HuH-7.5 (cell line): ENCODE measurements at places on chromosomes 16 and 17.

GRCh38 chr17:27631411-27631760 is 398 bp downstream of the LGALS9 start:
- no peak for DNase-seq

DNA sequence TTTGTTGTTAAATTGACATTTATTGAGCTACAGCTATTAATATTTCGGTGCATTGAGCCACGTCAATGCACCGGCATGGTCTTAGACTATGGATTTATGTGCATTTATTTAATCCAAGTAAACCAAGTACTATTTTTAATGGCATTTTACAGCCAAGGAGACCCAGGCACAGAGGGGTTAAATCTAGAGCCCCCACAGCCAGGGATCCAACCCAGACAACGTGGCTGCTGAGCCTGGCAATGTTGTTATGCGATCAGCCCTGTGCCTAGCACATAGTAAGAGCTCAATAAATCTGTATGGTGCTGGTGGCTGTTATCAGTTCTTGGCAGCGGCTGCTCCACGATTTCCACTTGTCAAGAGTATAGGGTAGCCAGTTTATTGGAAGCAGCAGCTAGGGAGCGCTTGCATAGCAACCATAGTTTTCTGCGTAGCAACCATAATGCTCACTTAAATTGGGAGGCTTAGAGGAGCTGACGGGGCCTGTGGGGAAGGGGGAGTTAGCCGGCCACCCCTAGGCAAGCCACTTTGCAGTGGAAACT is 541 bp upstream of the RBBP6 start:
- DNase-seq: peak; percentile 25

GRCh38 chr16:19837984-19838707 is 46.5 kb downstream of the GPRC5B start:
- DNase-seq: no peak

DNA sequence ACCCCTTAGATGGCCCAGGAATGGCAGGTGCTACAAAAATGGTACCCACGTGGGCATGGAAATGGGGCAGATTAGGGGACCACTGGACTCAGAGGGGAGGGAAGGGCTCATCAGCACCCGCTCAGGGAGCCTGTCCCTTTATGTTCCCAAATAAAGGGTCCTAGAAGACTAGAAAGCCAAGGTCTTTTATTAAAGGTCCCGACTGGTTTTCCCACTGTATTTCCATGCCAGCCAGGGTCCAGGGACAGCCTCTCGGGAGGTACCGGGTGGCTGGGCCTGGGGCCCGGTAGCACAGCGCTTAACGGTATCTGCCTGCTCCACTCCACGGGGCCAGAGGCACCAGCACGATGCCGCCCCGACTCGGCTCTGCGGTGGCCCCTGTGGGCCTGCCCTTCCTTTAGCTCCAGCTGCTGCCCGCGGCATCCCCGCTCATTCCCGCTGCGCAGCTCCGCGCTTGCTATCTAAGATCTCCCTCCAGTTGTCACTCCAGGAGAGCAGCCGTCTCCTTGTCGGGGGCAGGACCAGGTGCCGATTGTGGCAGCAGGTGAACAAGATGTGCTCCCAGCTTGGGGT is 1.4 kb downstream of the NT5C start:
- no peak for DNase-seq

GRCh38 chr16:81266680-81267095 is 28.2 kb downstream of the BCO1 start:
- no peak for DNase-seq

DNA sequence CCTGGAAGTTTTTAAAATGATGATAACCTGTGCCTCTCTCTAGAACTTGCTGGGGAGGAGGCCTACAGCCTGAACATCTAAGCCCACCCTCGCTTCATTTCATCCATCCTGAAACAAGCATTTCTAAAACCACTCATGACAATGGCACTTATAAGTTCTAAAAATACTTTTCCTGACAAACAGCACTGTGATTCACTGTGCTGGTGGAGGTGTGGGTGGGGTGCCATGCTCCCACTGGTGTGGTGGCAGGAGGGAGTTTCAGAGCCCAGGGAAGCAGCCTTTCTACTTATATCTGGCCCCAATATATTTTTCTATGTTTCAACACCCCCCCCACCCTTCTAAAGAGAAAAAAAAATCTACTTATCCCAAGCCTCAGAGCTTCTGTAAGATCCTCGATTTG is 52.6 kb downstream of the RAB11FIP4 start:
- DNase-seq: no peak

DNA sequence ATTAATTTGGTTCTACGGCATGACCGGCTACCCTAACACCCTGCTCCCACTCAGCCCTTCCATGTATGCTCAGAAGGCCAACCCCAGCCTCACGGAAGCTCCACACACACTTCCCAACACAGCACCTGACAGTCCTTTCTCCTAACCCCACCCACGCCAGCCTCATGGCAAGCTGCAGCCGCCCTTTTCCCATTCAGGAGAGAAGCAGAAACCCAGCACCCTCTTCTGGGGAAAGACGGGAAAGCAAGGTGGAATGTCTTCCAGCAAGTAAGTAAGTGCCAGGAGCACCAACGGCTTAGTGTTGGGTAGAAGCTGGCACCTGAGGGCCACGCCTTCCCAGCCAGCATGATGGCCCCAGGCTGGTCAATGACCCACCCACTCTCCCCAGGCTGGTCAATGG is 32.1 kb downstream of the ABR start:
- DNase-seq: peak; percentile 72

DNA sequence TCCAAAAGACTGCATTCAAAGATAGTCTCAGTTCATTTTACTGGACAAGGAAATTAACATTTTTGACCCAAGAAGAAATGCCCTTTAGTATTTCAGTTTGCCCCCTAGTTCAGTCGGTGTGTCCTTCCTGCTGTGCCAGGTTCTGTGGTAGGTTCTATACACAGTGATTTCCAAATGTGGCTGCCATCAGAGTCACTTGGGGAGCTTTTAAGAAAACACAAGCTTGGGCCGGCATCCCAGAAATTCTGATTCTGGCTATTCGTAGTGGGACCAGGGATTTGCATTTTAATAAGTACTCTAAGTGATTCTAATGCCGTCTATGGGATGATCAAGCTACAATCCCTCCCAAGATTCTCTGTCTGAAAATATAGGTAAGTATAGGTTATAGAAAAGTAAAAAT is 10.2 kb downstream of the RSPRY1 start:
- DNase-seq: no peak

GRCh38 chr17:39261286-39261685 is 35.5 kb upstream of the STAC2 start:
- no peak for DNase-seq

DNA sequence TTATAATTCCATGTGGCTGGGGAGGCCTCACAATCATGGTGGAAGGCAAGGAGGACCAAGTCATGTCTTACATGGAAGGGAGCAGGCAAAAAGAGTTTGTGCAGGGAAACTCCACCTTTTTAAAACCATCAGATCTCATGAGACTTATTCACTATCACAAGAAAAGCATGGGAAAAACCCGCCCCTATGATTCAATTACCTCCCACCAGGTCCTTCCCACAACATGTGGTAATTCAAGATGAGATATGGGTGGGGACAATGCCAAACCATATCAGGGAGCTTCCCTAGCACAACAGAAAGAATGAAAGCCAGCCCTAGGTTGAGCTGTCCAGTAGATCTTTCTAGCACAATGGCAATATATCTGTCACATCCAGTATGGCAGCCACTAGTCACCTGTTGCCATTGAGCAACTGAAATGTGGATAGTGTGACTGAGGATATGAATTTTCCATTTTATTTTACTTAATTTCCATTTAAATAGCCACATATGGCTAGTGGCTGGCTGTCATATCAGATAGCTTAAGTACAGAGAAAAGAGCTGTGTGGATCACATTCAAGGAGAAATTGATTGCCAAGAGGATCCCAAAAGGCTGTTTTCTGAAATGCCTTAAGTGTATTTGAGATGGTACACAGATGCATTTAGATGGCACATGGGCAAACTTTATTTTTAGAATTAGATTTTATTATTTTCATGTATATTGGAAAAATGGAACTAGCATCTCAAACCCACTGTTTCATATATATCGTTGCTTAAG is 273.0 kb downstream of the GRIN2A start:
- DNase-seq: no peak

- DNase-seq: peak; percentile 81
These were observed 21.9 kb upstream of the EIF1 start for GRCh38 chr17:41666708-41667279.

DNA sequence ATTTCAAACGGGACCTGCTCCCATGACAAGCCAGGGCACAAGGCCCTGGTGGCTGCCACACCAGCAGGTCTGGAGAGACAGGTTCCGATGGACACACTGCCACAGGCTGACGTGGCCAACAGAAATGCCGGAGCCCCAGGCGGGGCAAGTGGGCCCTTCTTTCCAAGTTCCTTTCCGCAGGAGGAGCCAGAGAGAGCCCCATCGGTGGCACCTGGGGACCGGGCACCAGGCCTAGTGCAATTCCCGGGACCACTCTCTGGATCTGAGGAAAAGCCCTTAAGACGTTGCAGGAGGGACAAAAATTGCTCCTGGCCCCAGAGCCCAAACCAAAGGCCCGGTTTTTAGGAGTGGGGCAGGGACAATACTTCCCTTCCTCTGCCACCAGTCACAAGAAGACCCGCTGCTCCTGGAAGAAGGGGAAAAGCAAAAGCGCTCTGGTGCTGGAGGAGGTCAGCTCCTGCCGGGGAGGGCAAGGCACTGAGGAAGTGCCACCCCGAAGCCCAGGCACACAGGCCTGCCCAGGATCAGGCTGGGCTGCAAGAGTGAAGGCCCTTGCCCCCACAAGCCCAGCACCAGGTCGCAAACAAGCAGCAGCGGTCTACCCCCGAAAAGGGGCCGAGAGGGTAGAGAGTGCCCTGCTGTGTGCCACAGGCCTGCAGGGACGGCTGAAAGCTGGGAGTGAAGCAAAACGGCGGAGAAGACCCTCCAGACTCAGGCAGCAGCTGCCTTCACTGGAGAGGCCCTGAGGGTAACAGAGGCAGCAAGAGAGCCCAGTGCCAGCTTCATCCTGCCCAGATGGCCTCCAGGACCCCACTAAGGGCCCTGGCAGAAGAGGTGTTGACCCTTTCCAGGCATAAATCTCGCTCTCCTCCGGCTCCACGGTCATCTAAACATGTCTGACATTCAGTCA is 29.1 kb downstream of the MAP1LC3B start:
- DNase-seq: no peak

DNA sequence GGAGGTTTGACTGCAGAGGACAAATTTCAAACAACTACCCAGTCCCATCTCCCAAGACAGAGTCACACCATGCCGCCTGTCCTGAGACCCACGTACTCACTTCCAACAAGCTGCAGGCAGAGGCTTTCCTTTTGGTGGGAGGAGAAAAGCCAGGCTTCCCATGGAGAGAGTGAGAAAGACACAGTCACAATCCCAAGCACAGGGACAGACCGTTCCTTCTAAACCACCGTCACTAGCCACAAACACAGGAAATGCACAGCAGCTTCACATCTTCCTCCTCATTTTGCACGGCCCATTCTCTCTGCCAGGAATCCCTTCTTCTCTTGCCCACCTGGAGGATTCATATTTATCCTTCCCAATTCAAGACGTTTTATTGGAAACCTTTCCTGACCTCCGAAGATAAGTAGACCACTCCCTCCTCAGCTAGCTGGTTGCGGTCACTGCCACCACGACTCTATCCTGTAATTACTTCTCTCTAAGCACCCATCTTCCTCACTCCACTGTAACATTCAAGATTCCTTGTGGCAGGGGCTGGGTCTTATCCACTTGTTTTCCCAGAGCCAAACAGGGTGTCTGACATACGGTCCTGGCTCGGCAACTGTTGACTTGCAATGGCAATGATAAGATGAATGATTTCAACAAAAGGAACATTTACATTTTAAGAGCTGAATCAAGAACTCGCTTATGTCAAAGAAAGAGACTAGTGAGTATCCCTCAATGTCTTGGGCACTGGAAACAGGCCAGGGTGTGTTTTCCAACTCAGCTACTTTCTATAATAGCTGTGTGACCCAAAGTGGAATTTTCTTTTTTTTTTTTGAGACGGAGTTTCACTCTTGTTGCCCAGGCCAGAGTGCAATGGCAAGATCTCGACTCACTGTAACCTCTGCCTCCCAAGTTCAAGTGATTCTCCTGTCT is 87.6 kb downstream of the XYLT1 start:
- DNase-seq: no peak

- no peak for DNase-seq
These were observed 114.8 kb upstream of the XYLT1 start for GRCh38 chr16:17585449-17586074.

DNA sequence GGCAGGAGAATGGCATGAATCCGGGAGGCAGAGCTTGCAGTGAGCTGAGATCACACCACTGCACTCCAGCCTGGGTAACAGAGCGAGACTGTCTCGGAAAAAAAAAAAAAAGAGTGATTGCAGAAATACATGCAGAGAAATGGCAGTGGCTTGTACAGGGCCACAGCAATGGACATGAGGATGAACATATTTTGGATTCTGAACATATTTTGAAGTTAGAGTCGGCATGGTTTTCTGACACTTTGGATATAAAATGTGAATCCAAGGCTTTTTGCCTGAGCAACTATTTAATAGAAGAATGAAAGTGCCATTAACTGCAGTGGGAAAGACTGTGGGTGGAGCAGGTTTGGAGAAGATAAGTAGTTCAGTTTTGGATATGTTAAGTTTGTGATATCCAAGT is 35.8 kb downstream of the CPD start:
- DNase-seq: no peak

DNA sequence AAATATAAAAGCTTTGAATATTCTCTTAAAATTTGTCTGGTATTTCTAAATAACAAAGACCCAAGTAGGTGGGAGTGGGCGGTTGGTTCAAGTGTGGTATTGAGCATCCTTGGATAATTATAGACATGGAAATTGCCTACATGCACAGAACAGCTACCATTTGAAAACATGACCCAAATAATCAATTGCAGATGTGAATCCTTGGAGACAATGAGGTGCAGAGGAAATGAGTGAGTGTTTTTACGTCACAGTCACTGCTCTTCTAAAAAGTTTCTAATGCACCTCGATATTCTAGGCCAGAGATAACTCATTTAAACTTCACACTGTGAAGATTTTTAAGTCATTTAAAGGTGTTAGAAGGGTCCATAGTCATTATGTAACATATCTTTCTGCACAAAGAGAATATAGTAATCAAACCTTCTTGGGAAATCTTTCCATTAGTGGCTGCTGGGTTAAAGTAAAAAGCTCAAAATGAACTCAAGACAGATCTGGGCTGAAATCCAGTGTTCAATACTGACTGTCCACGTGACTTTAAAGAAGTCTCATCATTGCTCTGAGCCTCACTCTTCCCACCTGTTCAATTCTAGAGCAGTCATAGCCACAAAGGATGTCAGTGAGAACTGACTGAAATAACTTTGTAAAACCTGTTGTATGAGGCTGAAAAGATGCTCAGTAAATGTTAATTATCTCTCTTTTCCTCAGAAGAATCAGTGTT is 144.5 kb downstream of the CDH11 start:
- DNase-seq: no peak

DNA sequence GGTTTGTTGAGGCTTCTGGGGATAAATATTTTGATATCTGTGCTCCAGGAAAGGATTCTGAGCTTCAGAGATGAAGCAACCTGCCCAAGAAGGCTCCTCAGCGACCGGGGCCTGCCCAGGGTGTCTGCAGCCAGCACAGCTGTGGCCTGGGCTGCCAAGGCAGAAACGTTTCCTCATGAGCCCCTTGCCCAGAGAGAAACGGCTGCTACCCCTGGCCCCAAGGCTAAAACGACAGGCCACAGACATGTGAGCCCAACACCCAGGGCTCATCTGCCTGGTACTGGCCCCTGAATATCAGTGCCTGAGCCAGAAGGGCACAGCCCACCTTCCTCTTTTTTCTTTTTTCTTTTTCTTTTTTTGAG is 45.4 kb upstream of the RASD1 start:
- DNase-seq: no peak
